NCI-H187 treated with DMSO at 0.1 percent for 48 hours (cell line): ENCODE measurements at places on chromosomes 2 and 18.

DNA sequence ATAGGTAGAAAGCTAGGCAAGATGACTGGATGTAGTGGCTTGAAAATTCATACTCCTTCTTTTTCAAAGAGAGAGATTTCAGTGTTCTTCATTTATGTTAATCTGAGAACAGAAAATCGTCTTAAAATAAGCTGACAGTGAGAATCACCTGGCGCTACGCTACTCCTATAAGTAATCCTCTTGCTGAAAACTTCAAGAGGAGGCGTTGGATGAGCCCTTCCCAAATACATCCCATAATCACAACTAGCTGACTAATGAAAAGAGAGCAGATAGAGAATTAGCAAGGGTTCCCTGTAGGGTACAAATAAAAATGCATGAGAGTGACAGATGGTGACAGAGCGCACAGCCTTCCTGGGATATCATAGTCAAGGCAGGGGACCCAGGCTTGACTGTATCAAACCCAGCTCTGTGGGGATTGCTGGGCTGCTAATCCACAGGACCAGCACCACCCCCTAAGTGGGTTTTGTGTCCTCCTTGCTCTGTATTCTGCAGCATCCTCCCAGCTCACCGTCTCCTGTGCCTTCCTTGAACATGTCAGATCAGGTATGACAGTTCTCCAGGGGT, 280.2 kb downstream of the SP3 start:
- DNase-seq: no peak

DNA sequence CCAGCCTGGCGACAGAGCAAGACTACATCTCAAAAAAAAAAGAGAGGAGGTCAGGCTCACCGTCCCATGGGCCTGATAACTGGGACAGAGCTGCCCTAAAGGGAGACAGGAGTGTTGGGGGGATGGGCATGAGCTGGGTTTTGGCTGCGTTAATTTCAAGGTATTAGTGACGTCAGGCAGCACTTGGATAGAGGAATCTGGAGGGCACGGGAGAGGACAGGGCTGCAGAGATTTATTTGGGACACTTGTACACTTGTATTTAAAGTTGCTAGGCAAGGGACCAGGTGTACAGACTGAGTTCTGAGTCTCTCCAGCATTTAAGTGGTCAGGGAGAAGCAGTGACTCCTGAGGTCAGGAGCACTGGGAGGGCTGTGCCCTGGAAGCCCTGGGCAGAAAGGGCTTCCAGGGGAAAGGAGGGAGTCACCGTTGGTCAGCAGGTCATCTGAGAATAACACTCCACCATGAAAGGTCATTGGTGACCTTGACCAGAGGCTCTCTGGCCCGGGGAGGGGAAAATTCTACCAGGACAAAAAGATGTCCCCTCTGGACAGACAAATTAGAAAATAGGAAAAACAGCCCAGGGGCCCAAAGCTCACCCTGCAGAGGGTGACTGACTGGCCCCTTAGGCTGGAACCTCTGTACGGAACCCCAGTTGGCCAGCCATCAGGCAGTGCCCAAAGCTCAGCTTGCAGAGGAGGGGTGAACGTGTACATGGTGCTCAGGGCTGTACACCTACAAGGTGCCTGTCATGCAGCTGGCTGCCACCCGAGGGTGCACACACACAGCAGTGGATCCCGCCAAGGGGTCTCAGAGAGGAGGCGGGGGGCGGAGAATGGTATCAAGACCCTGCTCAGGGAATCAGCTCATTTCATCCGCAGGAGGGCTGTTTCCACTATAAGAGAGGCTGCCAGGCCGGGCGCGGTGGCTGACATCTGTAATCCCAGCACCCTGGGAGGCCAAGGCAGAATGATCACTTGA, 23.0 kb upstream of the CNNM3 start:
- DNase-seq: no peak

DNA sequence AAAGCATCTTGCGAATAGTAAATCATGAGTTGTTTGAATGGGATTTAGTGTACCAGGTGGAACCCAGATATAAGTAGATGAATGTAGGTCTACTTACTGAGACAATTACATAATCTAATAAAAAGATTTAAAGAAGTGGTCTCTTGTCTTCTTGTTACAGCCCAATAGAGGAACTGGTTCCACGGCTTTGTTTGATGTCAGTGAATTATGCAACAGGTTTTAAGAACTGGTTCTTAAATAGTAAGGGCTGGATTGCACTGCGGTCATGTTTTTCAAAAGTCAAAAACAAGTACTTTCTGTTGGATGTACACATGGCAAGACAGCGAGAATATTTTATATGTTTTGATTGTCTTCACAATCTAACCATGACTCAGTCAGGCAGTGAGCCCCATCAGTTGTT, 15.4 kb upstream of the SLC9A2 start:
- no peak for DNase-seq

GRCh38 chr2:128543646-128544045, 225.0 kb upstream of the HS6ST1 start:
- DNase-seq: no peak

- no peak for DNase-seq
These were observed 81.5 kb downstream of the EFEMP1 start for GRCh38 chr2:55842046-55842445.

GRCh38 chr2:134306521-134306920, 52.6 kb downstream of the MGAT5 start:
- no peak for DNase-seq

DNA sequence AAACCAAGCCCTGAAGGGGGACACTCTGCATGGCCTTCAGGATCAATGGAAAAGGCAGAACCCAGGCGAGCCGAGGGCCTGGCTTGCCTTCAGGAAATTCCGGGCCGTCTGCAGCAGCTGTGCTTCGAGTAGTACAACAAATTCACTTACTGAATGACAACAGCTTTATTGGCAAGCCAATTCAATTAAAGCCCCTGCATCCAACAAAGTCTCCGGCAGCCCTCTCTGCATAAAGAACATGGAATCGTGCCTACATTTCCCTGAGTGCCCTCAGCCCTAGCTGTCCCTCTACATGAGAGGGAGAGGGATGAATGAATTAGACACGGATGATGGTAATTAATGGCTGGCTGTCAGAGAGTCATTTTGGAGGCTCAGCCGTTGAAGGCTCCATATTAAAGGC, 189.0 kb downstream of the BCL11A start:
- no peak for DNase-seq

DNA sequence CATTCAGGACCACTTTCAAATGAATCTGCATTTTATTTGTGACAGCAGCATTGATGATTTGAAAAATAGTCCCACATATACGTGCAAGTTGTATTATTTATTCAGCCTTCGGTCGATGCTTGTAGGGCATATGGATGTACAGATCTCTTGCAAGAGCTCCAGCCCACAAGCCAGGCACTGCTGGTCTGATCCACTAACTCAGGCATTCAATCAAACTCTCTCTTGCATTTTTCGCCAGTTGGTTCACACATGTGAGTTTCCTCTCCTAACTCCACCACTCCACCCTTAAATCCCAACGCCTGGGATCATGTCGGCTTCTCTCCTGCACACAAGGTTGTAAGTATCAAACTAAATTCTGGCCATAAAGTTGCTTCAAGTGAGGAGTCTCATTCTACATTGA, 318.7 kb downstream of the CYP26B1 start:
- no peak for DNase-seq

DNA sequence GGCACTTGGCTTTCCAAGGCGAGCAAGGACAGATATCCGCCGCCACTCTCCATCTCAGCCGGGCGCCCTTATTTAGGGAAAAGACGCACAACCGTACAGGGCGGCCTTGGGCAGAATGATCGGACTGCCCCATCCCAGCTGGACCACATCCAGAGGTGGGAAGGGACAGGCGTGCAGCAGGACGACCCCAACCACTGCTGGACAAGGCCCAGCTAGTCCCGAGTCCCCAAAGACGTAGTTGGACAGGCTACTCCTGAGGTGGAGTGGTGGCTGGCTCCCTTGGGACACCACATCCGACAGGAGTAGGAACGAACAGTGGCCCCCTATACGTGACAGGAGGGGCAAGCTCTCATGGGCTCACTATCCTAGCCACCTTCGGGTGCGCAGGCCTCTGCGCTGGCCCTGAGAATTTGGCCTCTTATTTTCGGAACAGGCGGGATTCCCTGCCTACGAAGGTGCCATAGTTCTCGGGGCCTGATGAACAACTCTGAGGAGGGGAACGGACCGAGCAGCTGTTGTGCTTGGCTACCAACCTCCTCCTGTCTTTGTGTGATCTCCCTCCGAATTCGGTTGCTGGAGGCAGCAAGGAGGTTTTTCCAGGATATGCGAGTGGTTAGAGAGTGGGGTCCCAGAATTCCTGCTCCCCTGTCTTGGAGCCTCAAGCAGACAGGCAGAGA, 2.3 kb downstream of the FEV start:
- no peak for DNase-seq

GRCh38 chr2:83069724-83070123, 1389.4 kb downstream of the SUCLG1 start:
- no peak for DNase-seq

- DNase-seq: no peak
These were observed 234.4 kb downstream of the SOCS6 start for GRCh38 chr18:70523035-70523791.

- DNase-seq: no peak
These were observed 30.0 kb downstream of the CPS1 start for GRCh38 chr2:210586381-210586780.

GRCh38 chr2:224433442-224433841, 31.5 kb upstream of the FAM124B start:
- DNase-seq: no peak

GRCh38 chr18:46319783-46320182, 215.6 kb downstream of the HAUS1 start:
- DNase-seq: no peak

- no peak for DNase-seq
These were observed 236.7 kb upstream of the DLGAP1 start for GRCh38 chr18:4691836-4692235.

DNA sequence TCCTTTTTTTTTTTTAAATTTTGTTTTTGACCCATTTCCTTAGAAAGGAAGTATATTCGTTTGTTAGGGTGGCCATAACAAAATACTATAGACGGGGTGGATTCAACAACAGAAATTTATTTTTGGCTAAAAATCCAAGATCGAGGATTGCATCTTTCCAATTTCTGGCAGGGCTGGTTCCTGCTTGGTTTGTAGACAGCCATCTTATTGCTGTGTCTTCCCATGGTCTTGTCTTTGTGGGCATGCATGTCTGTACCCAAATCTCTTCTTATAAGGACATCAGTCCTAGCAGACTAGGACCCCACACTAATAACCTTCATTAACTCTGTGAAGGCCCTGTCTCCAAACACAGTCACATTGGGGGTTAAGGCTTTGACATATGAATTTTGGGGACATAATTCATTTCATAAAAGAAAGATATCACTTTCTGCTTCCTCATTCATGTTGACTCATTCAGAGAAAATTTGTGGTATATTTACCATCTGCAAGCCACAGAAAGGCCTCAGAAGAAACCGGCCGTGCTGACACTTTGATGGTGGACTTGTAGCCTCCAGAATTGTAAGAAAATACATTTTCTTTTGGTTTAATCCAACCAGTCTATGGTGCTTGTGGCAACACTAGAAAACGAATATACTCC, 262.1 kb downstream of the LPIN1 start:
- no peak for DNase-seq

DNA sequence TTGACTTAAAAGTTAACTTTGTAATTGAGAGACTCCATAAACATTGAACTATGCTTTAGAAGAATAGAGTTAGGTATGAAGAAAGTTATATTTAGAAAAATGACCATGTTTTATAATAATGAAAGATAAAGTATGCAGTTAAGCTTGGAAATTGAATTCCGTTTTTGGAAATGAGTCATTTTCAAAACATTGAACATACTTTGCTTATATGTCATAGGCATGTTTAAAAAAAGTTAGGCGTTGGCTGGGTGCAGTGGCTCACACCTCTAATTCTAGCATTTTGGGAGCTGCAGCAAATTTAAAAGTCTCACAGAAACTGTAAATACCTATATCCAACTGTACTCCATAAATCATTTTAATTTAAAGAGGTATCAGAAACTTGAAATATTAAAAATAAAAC, 607.4 kb downstream of the CBLN2 start:
- no peak for DNase-seq

DNA sequence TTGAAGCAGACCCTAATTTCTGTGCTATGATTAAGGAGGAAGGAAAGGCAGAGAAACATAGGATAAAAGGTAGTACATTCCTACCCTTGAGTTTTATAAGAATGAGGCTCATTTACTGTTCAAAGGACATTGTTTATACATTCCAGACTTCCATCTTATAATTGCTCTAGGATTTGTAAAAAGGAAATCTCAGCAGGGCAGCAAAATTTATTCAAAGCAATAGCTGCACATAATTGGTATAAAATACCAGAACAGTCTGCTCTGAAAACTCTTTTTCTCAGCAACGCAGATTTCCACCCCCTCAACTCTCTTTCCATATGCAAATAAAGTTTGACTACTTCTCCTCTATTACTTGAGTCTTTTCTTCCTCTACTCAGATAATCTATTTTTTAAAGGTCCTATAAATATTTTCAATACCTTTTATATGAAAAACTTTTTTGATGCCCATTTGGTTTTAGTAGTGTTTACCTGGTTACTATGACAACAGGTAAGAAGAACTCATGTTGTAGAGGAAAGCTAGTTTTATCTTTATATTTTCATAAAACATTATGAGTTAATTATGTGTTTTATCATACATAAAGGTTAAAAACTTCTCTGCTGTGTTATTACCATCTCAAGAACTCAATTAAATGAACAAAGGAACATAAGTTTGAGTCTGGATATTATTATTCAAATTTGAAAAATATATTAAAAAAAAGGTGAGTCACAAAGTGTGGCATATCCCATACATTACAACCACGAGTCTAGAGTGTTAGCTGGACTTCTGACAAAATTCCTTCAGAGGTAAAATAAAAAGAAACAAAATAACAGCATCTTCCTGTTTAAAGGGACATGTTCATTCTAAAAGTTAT, 19.9 kb downstream of the RBMS1 start:
- DNase-seq: no peak

DNA sequence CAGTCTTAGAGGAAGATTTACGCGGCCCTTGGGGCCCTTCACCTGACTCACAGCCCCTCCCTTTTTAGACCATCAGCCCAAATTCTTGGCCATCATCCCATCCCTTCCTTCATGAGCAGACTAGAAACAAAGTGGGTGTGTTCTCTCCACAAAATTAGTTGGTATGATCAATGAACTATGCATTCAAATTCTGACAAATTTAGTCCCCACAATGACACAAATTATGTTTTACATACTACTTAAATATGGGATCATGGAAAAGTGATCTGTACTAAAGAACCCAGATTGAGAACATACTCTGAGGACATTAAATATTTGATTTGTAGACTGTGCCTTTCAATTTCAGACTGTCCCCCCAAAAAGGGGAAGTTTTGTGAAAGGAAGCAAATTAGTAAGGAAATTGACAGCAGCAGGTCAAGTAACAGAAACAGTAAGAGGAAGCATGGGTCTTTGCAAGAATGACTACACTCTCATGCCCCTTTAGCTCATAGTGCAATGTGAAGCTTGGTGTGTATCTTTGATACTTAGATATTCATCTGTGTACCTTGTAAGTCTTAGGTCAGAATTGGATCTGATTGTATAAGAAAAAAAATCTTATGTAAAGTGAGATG, 2.2 kb upstream of the MAPRE2 start:
- DNase-seq: no peak

GRCh38 chr18:22005191-22005841, 164.1 kb upstream of the GATA6 start:
- DNase-seq: no peak
